ENCODE measurements at places on chromosomes 3 and 15. TPM values are rescaled to one million over a fixed set of nuclear protein-coding genes. Genes with fewer than 3 reads are reported as not detected.

DNA sequence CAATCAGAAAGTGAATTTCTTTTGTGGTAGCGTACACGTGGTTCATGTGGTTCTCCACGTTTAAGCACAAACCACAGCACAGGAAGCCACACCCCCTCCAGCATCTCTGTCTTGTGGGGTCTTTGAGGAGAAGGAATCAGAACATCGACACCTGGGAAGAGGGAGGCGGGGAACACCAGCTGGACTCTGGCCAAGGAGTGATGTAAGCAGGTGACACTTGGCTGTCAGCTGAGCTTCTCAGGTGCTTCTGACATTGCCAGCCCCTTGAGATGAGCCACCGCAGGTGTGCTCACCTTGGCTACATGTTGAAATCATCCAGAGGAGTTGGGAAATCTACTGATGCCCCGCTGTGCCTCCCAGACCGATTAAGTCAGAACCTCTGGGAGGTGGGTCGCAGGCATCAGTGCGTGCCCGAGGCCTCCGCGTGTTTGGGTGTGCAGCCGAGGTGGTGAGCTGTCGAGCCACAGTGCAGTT is 85.0 kb downstream of the FAM81A start:
- DNase-seq = peak; percentile 46
- no peak overlapping the region for H3K27ac ChIP-seq
- H3K27me3 ChIP-seq = peaks cover 7% of the 10 kb centered on the region
- peaks cover 20% of the 10 kb centered on the region for H3K4me1 ChIP-seq
- no peaks in the 10 kb centered on the region for H3K36me3 ChIP-seq

GRCh38 chr15:64158363-64159134 is 4.3 kb downstream of the PPIB start:
- H3K4me3 ChIP-seq = no peak overlapping the region
- no peak for DNase-seq
- H3K27ac ChIP-seq = no peak overlapping the region
- peaks cover 24% of the 10 kb centered on the region for H3K36me3 ChIP-seq
- no peaks in the 10 kb centered on the region for H3K27me3 ChIP-seq

- no peaks in the 10 kb centered on the region for H3K4me1 ChIP-seq
- no peak overlapping the region for H3K27ac ChIP-seq
- DNase-seq = no peak
- H3K36me3 ChIP-seq = no peaks in the 10 kb centered on the region
Observed at GRCh38 chr3:144852999-144853398, 881.4 kb downstream of the DIPK2A start.

DNA sequence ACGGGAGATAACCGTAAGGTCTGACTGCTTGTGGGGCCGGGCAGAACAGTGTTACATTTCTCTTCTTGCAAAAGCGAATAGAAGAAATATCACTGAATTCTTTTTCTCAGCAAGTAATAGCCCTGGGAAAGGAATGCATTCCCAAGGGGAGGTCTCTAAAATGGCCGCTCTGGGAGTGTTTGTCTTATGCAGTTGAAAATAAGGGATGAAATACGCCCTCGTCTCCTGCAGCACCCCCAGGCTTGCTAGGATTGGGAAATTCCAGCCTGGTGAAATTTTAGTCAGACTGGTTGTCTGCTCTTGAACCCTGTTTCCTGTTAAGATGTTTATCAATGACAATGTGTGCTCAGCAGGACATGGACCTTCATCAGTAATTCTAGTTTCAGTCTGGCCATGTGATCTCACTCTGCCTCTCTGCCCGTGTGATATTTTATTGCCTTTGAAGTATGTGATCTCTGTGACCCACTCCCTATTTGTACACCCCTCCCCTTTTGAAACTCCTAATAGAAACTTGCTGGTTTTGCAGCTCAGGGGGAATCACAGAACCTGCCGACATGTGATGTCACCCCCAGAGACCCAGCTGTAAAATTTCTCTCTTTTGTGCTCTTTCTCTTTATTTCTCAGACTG is 715.6 kb downstream of the ROBO1 start:
- no peak overlapping the region for H3K27ac ChIP-seq
- DNase-seq = no peak
- H3K36me3 ChIP-seq = no peaks in the 10 kb centered on the region
- H3K4me1 ChIP-seq = no peaks in the 10 kb centered on the region
- no peak overlapping the region for H3K4me3 ChIP-seq
- H3K27me3 ChIP-seq = no peaks in the 10 kb centered on the region

The TMC3 gene
- total RNA-seq = not detected

The KNG1 gene
- not detected for total RNA-seq

The UROC1 gene
- not detected for total RNA-seq

Data from T-cell (primary cell).